ENCODE measurements at places on chromosomes 7 and 10. TPM values are rescaled to one million over a fixed set of nuclear protein-coding genes. Genes with fewer than 3 reads are reported as not detected.

Gene TMEM273
- total RNA-seq, result 14.8 TPM

Gene TEX47
- not detected for total RNA-seq

Gene PRKG1
- 145 TPM for total RNA-seq

DNA sequence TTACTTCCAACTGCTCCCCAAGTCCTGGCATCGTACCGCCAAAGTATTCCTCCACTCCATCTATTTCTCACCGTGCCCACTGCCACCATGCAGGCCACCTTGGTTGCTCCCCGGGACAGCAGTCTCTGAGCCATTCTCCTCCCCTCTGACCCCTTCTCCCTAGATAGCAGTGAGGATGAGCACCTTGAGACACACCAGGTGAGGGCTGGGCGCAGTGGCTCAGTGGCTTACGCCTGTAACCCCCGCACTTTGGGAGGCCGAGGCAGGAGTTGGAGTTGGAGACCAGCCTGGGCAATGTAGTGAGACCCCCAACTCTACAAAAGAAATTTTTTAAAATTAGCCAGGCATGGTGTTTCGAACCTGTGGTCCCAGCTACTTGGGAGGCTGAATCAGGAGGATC is 4.2 kb downstream of the SLC29A4 start:
- no peak for DNase-seq
- no peaks in the 10 kb centered on the region for H3K27me3 ChIP-seq
- H3K27ac ChIP-seq, result no peak overlapping the region
- H3K4me3 ChIP-seq, result no peak overlapping the region

DNA sequence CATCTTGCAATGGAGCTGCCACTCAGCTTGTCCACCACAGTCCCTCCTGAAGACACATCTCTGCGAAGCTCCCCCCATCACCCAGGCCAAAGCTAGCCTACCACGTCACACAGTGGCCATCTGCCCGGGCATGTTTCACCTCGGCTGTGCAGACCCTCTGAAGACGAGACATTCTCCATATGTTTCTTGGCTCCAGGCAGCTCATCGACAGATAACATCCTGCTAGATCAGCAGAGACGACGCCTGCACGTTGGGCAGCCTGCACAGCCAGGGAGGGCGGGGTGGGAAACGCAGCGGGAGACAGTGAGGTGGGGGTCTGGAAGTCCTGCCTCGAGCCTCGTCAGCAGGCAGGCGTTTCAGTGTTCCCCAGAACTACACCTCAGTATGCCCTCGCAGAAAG is 53.0 kb downstream of the PTPRN2 start:
- H3K4me3 ChIP-seq, result no peak overlapping the region
- H3K27ac ChIP-seq, result no peak overlapping the region
- H3K4me1 ChIP-seq, result no peaks in the 10 kb centered on the region
- no peaks in the 10 kb centered on the region for H3K36me3 ChIP-seq
